ENCODE measurements at places on chromosomes 3 and 15.

DNA sequence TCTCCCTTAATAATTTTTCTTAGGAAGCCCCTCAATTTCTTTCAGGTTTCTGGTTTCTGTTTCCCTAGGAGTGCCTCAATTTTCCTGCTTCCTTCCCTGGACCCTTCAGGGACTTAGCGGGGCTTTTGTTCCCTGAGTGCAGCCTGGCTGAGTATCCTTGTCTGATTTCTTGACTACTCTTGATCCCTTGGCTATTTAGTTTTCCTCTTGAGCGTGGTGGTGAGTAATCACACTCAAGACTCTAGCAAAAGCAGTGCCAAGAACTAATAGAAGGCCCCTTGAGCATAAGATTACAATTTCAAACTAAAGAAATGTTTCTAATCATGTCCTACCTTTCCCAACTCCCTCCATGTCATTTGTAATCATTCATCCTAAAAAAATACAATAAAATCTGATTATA is 94.3 kb upstream of the C3orf80 start:
- no peak for DNase-seq

DNA sequence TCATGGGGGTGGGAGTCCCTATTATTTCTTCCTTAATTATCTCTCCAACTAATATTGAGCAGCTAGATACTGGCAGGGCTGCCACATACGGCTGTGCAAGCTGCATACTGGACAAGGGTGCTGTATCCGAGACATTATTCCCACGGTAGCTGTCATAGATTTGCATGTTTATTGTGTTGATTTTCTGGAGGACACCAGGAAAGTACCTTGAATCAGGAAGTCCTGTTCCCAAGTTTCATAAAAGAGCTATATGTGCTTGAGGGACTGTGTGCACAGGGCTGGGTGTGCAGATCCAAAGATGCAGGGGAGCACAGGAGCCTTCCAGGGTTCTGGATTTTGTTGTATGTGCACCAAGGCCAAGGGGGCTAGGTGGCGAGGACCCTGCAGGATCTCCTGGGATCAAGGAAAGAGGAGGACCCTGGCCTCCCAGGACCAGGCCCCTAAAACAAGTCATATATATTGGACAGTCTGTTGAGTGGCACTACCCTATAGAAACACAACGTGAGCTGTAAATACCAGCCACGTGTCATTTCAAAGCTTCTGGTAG is 119.2 kb upstream of the ALDH1A3 start:
- DNase-seq: no peak

DNA sequence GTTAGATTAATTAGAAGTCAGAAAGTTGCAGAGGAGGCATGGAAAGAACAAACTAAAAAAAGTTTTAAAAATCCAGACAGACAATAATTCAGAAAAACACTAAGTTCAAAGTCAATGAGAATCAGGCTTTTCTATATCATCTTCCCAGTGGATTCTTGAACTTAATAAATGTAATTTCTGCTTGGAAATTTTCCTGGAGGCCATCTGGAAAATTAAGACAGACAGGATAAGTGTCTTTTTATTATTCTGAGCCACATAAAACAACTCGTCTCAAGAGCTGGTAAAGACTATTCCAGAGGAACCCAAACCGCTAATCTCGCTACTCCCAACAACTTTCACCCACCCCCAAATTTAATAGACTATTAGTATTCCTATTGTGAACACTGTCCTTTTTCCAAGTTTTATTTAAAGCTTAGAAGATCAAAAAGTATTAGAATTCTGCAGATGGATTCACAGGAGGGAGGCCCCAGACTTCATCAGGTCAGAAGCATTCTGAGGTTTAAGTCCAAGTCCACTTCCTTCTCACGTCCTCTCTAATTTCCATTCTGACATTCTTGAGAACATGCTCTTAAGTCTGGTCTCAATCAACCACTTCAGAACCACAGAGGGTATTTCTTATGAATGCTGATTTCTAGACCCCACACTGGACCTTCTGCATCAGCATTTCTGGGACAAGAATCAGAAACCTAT is 61.3 kb downstream of the ERC2 start:
- DNase-seq: no peak

DNA sequence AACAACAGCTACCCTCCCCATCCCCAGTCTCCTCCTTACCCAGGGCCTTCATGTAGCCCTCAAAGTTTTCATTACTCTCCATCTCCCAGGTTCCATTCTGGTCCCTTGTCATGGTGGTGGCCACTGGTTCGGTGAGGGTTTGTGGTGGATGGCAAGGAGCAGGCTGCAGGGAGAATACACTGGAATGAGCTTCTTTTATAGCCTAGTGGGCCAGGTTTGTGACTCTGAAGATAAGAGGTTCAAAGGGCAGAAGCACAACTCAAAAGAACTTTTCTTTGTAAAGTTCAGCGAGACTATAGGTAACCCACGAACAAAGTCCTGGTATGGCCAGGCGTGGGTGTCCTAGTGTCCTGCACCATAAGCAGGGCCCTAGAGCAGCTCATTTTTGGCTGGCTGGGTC is at the start of gene RBP2:
RBP2 (minus strand) TSS at position 169 of the 400 bp plus-strand sequence; CDS start at position 112, 57 bp downstream.
- DNase-seq: no peak

GRCh38 chr3:70464876-70465275 is 152.4 kb upstream of the MDFIC2 start:
- no peak for DNase-seq

GRCh38 chr15:85764649-85765277 is 30.0 kb downstream of the KLHL25 start:
- no peak for DNase-seq

- DNase-seq: no peak
Observed at GRCh38 chr3:169558371-169558770, 105.1 kb downstream of the MECOM start.

GRCh38 chr3:154018100-154018696 is 103.0 kb upstream of the ARHGEF26 start:
- DNase-seq: no peak

- DNase-seq: no peak
Observed at GRCh38 chr15:64279131-64279530, 76.8 kb downstream of the CSNK1G1 start.

- no peak for DNase-seq
Observed at GRCh38 chr15:64455961-64456371, 4.4 kb upstream of the ZNF609 start.

- no peak for DNase-seq
Observed at GRCh38 chr3:69252141-69252540, 129.7 kb upstream of the LMOD3 start.

- DNase-seq: no peak
Observed at GRCh38 chr15:76391847-76392246, 55.3 kb downstream of the ISL2 start.

GRCh38 chr3:71924721-71925120 is 139.8 kb upstream of the PROK2 start:
- no peak for DNase-seq

GRCh38 chr3:194132465-194133286 is 3.3 kb upstream of the HES1 start:
- DNase-seq: no peak

DNA sequence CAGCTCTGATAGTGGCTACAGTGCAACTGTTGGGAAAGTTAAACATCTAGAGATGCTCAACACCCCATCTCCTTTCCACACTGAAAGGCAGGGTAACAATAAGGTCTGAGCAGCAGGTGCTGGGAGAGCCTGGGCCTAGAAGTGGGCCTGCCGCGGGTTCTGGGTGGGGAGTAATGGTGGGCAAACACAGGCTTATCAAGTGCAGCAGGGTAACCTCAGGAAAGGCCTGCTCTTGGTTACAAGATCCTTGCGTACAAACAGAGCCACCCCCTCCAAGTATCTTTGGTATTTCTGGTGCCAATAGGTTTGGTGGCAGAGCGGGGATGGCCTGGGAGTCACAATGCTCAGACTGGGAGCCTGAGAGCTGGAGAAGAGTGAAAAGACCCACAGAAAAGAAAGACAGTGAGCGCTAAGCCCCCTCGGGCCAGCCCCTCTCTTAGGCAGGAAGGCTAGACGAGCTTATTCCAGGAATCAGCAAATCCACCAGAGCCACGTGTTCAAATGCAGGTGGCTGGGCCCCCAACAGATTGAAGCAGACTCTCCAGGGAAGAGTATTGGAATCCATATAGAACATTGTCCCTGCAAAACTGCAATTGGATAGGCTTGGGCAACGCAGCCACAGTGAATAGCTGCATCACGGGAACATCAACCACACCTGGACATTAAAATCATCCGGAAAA is 2.7 kb downstream of the IQSEC1 start:
- DNase-seq: no peak

DNA sequence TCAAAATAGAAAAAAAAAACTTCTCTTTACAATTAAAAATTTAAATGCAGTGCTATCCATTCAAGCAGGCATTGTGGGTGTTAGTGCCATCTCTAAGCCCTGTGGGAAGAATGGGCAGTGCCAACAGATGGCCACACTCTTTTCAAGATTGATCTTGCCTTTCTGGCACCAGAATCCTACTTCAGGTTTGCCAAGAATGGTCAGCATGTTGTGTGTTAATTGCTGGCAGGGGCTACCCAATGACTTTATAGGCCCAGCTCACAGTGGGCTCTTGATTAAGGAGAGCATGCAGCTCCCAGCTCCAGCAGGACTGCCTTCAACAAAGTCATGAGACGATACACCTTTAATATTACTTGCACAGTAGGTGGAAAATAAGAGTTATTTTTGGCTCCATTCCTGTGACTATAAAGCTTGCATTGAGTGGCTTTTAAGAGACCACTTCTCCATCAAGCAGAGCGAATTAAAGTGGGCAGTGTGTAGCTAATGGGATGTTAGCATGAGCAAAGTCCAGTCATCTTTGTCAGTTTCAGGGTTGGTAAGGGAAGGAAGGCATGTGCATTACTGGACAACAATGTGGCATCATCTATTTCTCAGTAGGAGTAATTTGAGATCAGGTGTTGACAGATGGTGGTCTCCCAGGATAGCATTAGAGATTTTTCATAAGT is 476.8 kb downstream of the C3orf38 start:
- no peak for DNase-seq

GRCh38 chr3:113828600-113828999 is 10.0 kb upstream of the GRAMD1C start:
- no peak for DNase-seq

DNA sequence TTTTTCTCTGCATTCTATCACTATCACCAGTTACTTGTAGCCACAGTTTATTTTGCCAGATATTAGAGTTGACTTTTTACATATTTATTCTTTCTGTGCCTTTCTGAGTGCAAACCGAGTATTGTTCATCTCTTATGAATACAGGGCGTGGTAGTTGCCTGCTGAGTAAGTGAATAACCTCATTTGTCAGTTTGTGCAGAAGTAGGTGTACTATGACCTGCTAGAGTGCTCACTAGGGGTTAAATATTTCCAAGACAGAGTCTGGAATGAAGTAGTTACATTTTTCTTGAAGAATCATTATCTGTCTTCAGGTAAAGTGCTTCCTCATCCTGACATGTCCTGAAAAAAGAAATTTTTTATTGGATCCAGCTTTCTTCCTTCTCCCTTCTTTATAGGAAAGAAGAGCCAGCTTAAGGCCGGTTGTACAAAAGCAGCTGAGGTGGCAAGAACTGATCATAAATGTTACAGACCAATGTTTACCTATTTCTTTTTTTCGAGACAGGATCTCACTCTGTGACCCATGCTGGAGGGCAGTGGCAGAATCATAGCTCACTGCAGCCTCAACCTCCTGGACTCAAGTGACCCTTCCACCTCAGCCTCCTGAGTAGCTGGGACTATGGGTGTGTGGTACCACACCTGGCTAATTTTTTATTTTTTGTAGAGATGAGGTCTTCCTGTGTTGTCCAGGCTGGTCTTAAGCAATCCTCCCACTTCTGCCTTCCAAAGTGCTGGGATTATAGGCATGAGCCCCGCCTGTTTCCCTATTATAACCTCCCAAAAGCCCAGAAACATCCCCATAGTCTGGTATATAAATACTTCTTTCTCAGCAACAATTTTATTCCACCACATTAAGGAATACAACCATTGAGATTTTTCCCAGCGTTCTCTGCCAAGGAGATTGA is 182.5 kb downstream of the TPRG1 start:
- DNase-seq: no peak

GRCh38 chr3:38154033-38154494 is 11.3 kb upstream of the OXSR1 start:
- no peak for DNase-seq

DNA sequence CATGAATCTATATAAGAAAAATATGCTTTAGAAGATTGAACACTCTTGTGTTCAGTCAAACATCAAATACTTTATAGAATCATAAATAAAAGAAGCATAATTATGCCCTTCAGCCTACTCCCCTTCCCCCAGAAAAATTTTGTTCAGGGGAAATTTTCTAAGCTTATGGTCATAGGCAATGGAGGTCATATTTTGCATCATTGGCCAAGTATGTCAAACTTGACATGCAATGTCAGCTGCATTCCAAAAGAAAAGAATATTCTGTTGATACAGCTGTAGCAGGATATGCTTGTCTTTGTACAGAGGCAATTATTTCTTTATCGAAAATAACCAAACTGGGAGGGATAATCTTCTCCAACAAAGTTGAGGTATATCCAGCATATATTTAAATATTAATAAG is 328.2 kb downstream of the ZIC1 start:
- no peak for DNase-seq

- DNase-seq: peak; percentile 42
Observed at GRCh38 chr3:131082871-131083863, 56.5 kb downstream of the NEK11 start.

GRCh38 chr15:95669146-95669922 is 661.2 kb upstream of the NR2F2 start:
- no peak for DNase-seq

DNA sequence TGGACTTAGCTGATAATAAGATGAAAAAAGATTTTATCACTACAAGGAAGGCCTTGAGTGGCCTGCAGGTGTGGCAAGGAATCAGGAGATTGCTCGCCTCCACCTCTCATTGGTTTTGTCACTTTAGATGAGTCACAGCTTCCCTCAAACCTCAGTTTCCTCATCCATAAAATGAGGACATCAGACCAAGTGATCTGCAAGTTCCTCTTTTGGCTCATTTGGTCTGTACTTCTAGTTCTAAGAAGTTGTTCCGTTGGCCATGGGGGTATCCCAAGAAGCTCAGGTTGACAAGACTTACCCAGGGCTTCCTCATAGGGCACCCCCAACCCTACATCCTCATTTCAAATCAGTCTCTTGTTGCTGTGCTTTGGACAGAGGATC is 254.1 kb downstream of the UACA start:
- no peak for DNase-seq

GRCh38 chr15:22942877-22943276 is 37.3 kb downstream of the CYFIP1 start:
- DNase-seq: no peak

GRCh38 chr3:138359148-138359918 is 11.0 kb downstream of the MRAS start:
- no peak for DNase-seq

All from psoas muscle (tissue), 8 donors.